ENCODE measurements at places on chromosomes 11 and 22.

GRCh38 chr11:7749456-7749855 is 43.2 kb upstream of the OVCH2 start:
- DNase-seq, result no peak

GRCh38 chr11:78800756-78801155 is 226.1 kb upstream of the NARS2 start:
- no peak for DNase-seq

- DNase-seq, result no peak
Measured at GRCh38 chr22:42489000-42489399, 30.6 kb downstream of the RRP7A start.

DNA sequence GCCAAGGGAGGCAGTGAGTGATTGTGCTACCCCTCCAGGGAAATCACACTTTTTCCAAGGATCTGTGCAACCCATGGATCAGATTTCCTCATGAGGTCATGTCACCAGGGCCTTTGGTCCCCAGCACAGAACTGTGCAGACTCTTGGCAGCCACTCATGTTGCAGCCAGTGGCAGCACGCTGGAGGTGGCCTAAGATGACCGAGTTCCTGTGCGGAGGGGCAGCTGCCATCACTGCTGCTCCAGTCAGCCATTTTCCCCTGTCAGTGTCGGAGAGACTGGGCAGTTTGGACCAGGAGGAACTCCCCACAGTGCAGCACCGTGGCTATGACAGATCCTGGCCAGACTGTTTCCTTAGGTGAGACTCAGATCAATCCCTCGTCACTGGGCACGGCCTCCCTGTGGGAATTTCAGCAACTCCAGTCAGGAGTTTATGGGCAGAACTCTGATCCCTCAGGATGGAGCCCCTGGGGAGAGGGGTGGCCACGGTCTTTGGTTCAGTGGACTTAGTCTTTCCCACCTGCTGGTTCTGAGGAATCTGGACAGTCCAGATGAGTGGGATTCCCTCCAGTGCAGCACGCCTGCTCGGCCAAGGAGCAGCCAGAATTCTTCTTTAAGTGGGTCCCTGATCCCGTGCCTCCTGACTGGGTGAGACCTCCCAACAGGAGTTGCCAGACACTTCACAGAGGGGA is 194.6 kb upstream of the CARD18 start:
- DNase-seq, result no peak

GRCh38 chr11:15276621-15277020 is 161.9 kb downstream of the INSC start:
- no peak for DNase-seq

- DNase-seq, result no peak
Measured at GRCh38 chr11:34783816-34784317, 132.3 kb downstream of the APIP start.

GRCh38 chr11:92826136-92826535 is 143.3 kb upstream of the MTNR1B start:
- DNase-seq, result peak; percentile 81

DNA sequence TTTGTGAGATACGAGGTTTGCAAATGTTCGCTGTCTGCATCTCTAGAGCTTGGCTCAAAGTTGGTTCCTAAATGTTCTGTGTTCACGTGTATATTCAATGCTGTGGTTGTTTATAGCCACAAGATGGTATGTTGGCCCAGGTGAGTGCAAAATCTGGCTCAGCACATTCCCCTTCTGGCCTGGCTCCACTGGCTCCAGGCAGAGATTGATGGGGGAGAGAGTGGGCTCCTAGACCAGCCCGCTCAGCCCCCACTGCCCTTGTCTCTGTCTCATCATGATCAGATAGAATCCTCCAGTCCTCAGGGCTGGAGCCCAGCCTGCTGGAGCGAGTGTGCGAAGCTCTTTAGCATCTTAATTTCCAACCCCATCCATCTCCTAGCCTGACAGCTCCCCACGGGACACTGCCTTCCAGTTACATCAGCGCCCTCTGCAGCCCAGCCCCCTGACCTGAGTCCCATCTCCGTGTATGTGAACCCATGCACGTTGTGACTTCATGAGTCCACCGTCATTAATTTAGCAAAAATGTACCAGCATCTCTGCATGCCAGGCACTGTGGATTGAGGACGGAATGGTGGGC is 2.0 kb downstream of the P2RX3 start:
- no peak for DNase-seq

- DNase-seq, result no peak
Measured at GRCh38 chr22:30425616-30426387, at the start of gene MTFP1. Gene MTFP1, plus strand, starts transcription at chr22:30425768. Its CDS starts 112 bp downstream, at chr22:30425880.

DNA sequence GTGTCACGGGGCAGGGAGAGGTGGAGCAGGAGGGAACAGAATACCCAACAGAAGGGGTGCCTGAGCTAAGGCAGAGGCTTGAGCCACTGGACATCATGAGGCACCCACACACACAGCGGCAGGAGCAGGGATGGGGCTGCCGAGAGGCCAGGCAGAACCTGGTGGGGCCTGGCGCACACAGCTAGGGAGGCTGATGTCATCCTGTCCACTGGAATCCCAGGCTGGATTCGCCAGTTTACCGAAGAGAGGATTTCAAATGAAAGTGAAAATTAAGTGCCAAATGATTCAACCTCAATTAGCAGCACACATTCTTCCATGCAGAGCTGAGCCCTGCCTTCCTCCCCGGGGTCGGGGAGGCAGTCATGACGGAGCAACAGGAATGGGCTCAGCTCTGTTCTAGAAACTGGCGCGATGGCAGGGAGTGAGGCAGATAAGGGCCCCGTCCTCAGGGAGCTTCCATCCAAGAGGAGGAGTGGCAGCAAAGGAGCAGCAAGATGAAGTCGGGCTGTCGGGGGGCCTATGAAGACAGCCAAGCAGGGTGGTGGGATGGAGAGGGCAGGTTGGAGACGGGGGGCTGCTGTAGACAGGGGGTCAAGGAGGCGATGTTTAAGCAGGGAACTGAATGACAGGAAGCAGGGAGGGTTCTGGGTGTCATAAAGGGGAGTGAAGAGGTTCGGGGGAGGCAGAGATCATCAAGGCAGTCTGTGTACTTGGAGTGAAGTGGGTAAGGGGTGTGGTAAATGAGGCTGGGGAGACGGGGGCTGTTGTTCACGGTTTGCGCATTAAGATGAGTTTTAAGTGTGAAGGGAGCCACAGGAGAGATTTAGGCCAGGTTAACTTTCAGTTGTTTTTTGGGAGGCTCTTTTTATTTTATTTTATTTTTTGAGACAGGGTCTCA is 6.4 kb downstream of the RAC2 start:
- DNase-seq, result peak; percentile 88

DNA sequence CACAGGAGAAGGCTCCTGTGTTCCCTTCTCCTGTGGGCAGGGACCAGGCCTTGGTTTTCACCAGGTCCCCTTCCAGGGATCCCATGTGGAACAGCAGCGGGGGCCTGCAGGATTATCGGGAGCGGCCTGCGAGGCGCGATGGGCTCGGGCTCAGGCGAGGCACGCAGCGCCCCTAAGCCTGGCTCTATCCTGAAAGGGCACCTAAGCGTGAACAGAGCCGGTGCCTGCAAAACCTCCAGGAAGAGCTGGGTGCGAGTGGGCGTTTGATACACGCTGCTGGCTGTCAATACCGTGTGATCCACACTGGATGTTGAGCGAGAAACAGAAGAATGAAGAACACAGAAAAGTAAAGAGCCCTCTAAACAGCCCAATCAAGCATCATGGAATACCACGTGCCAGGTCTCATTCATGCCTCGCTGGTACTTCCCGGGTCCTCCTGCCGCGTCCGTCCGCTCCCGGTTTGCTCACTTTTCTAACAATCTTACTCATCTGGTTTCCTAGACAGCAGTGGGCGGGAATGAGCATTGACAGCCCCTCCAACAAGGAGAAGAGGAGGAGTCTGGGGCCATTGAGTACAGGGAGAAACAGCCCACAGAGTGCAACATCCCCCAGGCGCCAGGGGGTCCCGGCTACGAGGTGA is 12.5 kb downstream of the OSBPL5 start:
- no peak for DNase-seq

- no peak for DNase-seq
Measured at GRCh38 chr11:57641011-57641807, 8.5 kb downstream of the YPEL4 start.

- no peak for DNase-seq
Measured at GRCh38 chr11:125952973-125953372, 7.1 kb downstream of the VSIG10L2 start.

- no peak for DNase-seq
Measured at GRCh38 chr11:96448225-96448624, 58.4 kb downstream of the JRKL start.

DNA sequence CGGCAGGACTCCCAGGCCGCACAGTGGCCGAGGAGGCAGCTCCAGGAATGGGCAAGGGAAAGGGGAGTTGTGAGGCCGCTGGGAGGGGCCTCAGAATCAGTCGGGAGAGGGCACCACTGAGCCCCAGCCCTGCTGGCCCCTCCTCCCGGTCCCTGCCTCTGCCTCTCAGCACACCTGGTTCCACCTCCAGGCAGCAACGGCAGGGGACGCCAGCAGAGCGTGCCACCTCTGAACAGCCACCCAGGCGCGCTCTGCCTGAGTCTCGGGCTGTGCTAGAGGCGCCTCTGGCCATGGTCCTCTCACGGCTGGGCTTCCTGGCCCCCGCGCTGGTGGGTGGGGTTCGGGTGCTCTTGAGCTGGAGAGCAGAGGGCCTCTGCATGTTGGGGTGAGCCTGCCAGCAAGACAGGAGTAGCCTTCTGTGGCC is 33.0 kb downstream of the MOB2 start:
- no peak for DNase-seq

- no peak for DNase-seq
Measured at GRCh38 chr22:40484906-40485669, 114.7 kb downstream of the SGSM3 start.

- peak; percentile 35 for DNase-seq
Measured at GRCh38 chr22:28594797-28595462, 84.7 kb downstream of the TTC28 start.

- no peak for DNase-seq
Measured at GRCh38 chr22:29901354-29901753, 18.4 kb downstream of the MTMR3 start.

DNA sequence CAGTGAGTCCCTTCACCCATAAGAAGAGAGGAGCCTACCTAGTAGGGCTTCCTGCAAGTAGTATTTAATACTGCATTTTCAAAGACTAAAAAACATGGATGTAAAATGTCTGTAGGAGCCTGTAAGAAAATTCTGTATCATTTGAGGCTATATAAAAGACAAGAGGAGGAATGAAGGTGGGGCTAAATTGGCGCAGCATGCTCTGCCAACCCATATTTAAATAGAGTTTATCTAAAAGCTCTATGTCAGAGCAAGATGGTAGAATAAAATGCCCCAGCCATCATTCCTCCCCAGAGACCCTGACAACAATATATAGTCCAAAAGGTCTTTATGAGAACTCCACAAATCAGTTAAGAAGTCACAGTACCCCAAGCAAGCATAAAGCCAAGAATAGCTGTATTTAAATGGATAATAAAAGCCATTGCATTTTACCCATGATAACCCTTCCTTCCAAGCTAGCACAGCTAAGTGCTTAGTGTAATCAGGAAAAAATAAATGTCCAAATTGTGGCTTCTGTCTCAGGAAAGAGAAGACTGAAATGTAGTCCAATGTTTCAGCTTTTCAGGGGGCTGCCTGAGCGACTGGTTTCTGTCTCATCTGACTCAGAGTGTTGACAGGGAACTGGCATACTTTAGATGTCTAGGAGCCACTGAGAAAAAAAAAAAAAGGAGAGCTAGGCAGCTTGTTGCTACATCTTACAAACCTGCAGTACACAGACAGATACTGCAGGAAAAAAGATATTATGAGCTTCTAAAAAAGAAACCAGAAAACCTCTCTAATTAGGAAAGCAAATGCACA is 258.6 kb downstream of the METTL15 start:
- DNase-seq, result peak; percentile 13

DNA sequence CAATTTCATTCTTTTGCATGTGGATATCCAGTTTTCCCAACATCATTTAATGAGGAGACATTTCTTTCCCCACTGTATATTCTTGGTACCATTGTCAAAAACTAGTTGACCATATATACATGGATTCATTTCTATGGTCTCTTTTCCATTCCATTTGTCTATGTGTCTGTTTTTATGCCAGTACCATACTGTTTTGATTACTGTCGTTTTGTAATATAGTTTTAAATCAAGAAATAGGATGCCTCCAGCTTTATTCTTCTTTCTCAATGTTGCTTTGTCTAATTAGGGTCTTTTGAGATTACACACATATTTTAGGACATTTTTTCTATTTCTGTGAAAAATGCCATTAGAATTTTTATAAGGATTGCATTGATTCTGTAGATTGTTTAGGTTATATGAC is 177.5 kb upstream of the POU2AF2 start:
- no peak for DNase-seq

GRCh38 chr11:102546427-102546826 is 15.9 kb upstream of the MMP7 start:
- no peak for DNase-seq

Data from retinal pigment epithelial cell (primary cell).